ENCODE measurements at places on chromosomes 6 and 20.

DNA sequence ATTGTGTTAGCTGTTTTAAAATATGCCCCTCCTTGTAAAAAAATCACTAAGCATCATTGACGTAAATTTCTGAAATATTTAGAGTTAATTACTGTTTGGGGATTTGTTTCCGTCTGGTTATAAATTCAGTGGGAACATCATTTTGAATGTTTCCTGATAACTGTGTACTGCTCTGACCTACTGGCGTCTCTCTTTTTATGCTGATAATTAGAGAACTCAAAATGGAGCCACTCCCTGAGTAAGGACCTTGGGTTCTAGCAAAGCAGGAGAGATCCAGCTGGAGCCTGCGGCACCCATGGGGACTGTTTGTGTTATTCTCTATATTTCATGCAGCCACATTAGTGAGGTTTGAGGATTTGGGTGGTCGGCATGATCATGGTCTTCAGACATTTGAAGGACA is 124.9 kb downstream of the SOBP start:
- no peak overlapping the region for H3K4me3 ChIP-seq
- no peaks in the 10 kb centered on the region for H3K27me3 ChIP-seq
- no peak for DNase-seq
- H3K27ac ChIP-seq = no peak overlapping the region

- H3K36me3 ChIP-seq = peaks cover 82% of the 10 kb centered on the region
- DNase-seq = no peak
- peaks cover 80% of the 10 kb centered on the region for H3K4me1 ChIP-seq
Observed at GRCh38 chr20:62353289-62354030, 13.7 kb downstream of the LAMA5 start.

DNA sequence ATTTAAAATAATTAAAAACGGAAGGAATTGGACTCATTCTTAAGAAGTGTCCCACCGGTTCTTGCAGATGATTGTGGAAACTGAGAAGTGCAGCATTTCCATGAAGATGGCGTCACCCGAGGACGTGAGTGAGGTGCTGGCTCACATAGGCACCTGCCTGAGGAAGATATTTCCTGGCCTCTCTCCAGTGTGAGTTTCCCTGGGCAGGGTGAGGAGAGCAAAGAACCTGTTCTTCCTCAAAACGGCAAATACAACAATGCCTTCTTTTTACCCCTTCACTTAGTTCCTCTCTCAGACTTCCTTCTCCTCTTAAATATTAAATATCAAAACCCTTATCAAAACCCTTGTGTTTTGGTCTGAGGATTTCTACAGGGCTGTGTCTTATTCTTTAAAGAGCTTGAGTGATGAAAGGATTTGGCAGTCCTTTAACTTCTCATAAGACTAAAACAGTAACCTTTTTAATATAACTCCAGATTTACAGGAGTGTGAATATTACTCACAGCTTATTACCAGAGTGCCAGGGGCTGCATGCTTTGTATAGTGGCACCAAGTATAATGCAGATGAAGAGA is 156.3 kb downstream of the CARMIL1 start:
- no peaks in the 10 kb centered on the region for H3K27me3 ChIP-seq
- no peak for DNase-seq
- peaks cover 3% of the 10 kb centered on the region for H3K4me1 ChIP-seq
- no peak overlapping the region for H3K4me3 ChIP-seq
- H3K36me3 ChIP-seq = peaks cover 22% of the 10 kb centered on the region

- peaks cover 4% of the 10 kb centered on the region for H3K4me1 ChIP-seq
- H3K27me3 ChIP-seq = no peaks in the 10 kb centered on the region
- DNase-seq = no peak
- H3K4me3 ChIP-seq = no peak overlapping the region
- no peaks in the 10 kb centered on the region for H3K36me3 ChIP-seq
- H3K27ac ChIP-seq = no peak overlapping the region
Observed at GRCh38 chr6:163635731-163636364, 221.3 kb downstream of the QKI start.

DNA sequence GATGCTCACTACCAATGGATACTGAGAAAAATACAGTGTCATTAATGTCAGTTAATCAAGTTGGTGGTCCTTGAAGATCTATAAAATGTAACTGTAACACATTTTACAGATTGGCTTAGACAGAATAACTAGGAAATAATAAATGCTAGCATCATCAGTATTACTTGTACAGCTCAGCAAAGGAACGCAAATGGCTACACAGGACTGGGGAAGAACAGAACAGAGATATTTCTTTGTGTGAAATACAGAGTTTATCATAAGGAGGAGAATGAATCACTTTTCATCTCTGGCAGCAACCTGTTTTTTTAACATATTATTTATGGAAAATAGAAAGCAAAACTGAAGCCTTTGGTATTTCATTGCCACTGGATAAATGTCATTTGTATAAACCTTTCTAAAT is 8.2 kb upstream of the QKI start:
- H3K27me3 ChIP-seq = no peaks in the 10 kb centered on the region
- no peak for DNase-seq
- H3K4me3 ChIP-seq = no peak overlapping the region
- no peak overlapping the region for H3K27ac ChIP-seq
- H3K4me1 ChIP-seq = peaks cover 9% of the 10 kb centered on the region
- H3K36me3 ChIP-seq = no peaks in the 10 kb centered on the region

GRCh38 chr6:154868143-154868594 is 126.9 kb upstream of the TIAM2 start:
- no peak overlapping the region for H3K27ac ChIP-seq
- peaks cover 9% of the 10 kb centered on the region for H3K4me1 ChIP-seq
- peak; percentile 69 for DNase-seq

- peaks cover 6% of the 10 kb centered on the region for H3K4me1 ChIP-seq
- no peak overlapping the region for H3K27ac ChIP-seq
- peaks cover 65% of the 10 kb centered on the region for H3K27me3 ChIP-seq
- H3K36me3 ChIP-seq = no peaks in the 10 kb centered on the region
- peak; percentile 53 for DNase-seq
Observed at GRCh38 chr6:28207510-28208110, 17.5 kb upstream of the ZSCAN9 start.

DNA sequence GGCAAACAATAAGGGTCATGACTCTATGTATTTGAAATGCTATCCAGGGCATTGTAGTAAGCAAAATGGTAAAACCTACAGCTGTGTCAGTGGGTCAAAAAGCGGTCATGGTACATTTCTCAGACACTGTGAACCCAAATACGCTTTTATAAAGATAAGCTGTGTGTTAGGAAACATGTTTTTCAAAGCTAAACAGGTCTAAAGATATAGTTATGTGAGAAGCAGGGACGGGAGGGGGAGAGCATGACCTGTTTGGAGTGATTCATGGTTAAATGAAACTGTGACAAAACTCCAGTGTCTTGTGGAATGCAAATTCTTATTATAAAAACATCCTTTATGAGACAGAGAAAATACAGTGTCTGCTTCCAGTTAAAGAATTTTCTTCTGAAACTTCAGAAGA is 205.4 kb upstream of the BMP2 start:
- DNase-seq = peak; percentile 28
- H3K27me3 ChIP-seq = no peaks in the 10 kb centered on the region
- H3K4me3 ChIP-seq = no peak overlapping the region
- peaks cover 2% of the 10 kb centered on the region for H3K4me1 ChIP-seq
- peak overlapping the region; percentile 45 for H3K27ac ChIP-seq

GRCh38 chr6:139577763-139578604 is 203.5 kb upstream of the CITED2 start:
- peak overlapping the region; percentile 100 for H3K27ac ChIP-seq
- peak; percentile 90 for DNase-seq
- peaks cover 12% of the 10 kb centered on the region for H3K4me1 ChIP-seq
- H3K27me3 ChIP-seq = no peaks in the 10 kb centered on the region
- no peak overlapping the region for H3K4me3 ChIP-seq
- H3K36me3 ChIP-seq = no peaks in the 10 kb centered on the region

DNA sequence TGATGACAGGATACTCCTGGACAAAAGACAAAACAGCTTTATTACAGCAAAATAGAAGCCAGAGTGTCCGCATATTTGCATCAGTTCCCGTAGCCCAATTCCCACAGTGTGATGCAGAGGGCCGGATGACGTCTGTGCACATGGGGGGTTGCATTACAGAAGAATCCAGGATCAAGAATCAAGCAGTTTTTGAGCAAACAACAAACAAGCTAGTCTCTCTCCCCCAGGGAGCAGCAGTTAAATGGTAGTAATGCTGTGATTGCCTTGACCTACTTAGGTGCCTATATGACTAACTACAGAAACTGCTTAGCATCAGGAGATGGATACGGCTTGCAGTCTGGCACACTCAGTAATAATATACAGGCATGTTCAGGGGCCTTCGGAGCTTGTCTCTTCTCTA is 3.2 kb upstream of the SDHAF4 start:
- H3K4me3 ChIP-seq = no peak overlapping the region
- H3K4me1 ChIP-seq = no peaks in the 10 kb centered on the region
- H3K27me3 ChIP-seq = no peaks in the 10 kb centered on the region
- peak; percentile 3 for DNase-seq
- no peaks in the 10 kb centered on the region for H3K36me3 ChIP-seq

GRCh38 chr6:107719160-107719559 is 105.0 kb downstream of the SCML4 start:
- no peaks in the 10 kb centered on the region for H3K36me3 ChIP-seq
- DNase-seq = no peak
- H3K4me3 ChIP-seq = no peak overlapping the region
- H3K4me1 ChIP-seq = peaks cover 2% of the 10 kb centered on the region
- H3K27ac ChIP-seq = no peak overlapping the region

DNA sequence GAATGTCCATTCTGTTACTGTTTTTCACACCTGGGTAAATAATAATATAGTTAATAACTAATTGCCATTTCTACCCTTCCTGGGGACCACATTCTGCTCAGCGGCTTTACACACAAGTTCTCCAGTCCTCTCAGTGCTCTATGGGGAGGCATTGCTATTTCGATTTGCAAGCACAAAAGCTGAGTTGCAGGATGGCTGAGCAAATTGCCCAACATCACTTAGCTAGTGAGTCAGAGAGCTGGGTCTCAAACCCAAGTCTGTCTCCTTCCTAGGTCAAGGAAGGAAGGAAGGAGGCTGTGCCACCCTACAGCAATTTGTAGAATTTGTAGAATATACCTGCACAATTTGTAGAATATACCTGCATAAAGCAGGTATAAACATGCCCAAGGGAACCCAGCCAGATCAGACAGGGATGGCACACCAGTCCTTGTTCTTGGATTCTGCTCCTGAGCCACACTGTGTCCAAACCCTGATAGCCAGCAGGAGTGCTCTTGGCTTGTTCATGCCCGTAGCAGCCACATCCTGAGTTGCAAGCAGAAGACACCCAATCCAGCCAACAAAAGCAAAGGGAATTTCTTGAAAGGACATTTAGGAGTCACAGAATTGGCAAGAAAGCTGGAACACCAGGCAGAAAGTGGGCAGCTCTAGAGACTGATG is 56.9 kb downstream of the LY86 start:
- DNase-seq = no peak
- no peaks in the 10 kb centered on the region for H3K36me3 ChIP-seq
- H3K27me3 ChIP-seq = peaks cover 16% of the 10 kb centered on the region
- no peaks in the 10 kb centered on the region for H3K4me1 ChIP-seq

DNA sequence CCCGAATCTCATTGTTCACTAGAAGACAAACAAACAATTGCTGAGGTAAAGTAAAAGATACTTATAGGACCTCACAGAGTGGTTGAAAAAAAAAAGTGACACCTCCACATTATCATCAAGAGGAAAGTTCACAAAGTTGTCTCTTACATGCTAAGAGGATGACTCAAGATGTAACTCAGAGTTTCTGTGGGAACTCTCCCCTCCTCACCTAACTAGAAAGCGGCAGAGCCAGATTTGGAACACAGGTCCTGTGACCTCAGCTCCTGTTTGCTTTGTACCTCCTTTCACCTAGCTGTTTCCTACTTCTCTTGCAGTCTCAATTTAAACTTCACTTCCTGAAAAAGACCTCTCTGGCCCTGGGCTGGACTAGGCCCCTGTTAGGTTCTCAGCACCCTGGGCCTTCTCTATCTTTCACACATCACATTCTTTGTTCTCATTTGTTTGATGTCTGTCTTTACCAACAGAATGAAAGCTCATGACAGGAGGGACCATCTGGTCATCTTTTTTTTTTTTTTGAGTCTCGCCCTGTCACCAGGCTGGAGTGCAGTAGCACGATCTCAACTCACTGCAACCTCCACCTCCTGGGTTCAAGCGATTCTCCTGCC is 60.8 kb downstream of the CD24 start:
- no peaks in the 10 kb centered on the region for H3K27me3 ChIP-seq
- no peak overlapping the region for H3K4me3 ChIP-seq
- DNase-seq = no peak
- H3K27ac ChIP-seq = no peak overlapping the region
- no peaks in the 10 kb centered on the region for H3K4me1 ChIP-seq

DNA sequence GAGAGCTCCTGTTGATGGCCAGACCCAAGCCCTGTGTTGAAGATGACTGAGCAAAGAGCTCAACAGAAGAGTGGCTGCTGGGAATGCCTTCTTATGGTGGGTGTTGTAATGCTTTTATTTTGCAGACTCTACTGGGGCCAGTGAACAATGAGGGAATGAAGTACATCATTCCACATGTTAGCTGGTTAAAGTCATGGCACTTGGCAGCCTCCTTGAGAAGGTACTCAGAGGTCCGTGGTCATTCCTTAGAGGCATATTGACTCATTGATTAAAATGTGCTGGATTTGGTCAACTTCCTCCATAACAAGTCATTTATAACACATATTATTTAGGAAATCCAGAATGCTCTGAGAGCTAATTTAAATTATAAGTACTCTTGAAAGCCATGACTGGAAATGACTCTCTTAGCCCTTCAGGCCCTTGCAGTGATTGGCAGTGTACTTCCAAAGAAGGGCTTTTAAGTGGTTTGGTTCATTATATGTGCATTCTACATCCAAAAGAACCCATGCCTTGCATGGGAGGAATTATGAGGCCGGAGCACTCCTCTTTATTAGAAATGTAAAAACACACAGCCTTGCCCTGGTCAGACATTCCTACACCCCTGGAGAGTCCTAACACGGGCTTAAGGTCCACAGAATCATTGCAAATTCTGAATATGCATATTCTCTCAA is 976.9 kb downstream of the KIF16B start:
- peak; percentile 10 for DNase-seq
- no peaks in the 10 kb centered on the region for H3K27me3 ChIP-seq
- H3K4me1 ChIP-seq = no peaks in the 10 kb centered on the region
- no peaks in the 10 kb centered on the region for H3K36me3 ChIP-seq

DNA sequence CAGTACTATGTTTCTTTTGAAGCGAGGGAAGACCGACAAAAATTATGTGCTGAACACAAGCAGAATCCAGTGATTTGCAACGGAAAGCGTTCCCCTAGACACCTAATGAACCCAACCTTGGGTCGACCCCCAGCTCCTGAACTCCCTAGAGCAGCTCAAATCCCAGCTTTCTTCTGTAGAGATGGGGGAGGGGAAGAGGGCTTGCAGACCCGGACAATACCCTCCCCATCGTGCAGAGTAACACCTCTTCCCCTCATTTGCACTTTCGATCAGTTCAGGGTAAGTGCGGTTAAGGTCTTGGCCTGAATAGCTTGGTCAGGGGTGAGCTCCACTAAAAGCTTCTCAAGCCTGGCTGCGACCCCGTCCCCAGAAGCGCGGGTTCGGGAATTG is 404 bp downstream of the CEP162 start:
- no peaks in the 10 kb centered on the region for H3K4me1 ChIP-seq
- DNase-seq = no peak
- H3K4me3 ChIP-seq = peak overlapping the region; percentile 83
- no peak overlapping the region for H3K27ac ChIP-seq
